ENCODE measurements at places on chromosomes 7 and 10.

GRCh38 chr10:71561003-71561574, 158.5 kb downstream of the C10orf105 start:
- DNase-seq = no peak

GRCh38 chr10:129411393-129411705, 55.7 kb upstream of the MGMT start:
- DNase-seq = no peak

GRCh38 chr10:61159253-61159652, 215.3 kb upstream of the RHOBTB1 start:
- DNase-seq = no peak

DNA sequence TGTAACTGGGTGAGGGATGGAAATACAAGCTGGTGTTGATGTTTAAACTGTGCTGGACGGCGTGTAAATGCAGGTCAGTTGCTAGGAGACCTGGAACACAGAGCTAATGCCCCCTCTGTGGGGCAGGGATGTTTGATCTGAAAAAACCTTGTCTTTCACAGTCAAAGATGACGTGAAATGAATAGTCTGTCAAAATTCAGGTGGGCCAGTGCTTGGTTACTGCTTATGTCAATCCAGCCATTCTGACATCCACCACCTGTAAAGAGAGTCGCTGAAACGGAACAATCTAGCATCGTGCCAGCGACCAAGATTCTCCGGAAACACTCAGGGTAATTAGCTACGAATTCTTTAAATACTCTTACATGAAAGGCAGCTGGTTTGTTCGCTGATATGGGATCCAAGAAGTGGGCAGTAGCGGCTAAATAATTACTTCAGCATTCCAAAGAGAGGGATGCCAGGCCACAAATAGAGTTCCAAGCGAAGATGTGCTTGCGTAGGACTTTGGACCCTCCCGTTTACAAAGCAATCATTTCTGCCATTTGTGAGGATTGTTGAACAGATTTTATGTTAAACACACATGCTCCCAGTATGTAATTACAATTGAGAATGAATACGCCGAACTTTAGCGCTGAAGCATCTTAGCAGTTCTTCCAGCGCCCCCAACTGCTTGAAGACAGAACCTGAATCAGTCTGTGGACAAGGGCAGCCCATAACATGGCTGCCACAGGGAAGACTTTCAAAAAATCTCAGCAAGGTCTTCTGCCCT, 7.3 kb upstream of the ASB4 start:
- no peak for DNase-seq

DNA sequence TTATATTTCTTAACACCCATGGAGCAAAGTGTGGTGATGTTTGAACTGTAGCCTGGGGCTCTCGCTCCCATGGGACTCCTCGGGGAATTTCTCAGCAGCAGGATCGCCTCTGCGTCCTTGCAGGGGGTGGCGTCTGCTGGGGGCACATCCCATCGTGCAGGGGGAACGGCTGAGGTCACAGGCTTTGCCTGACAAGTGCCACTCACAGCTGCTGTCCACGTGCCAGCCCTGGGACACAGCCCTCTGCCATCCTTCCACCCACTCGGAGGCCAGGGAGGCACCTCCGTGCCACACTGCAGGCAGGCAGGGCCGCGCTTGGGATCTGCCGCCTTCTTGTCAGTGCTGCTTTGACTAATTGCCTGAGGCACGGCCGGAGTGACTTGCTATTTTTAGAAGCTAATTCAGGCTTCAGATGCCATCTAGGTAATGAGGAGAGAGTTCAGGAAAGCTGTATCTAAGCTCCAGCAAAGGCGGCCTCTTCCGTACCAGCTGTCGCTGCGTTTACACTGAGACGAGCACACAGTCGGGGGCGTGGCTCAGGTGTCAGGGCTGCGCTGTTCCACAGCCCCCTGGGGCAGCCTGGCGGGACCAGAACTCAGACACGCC, 45.7 kb downstream of the PITRM1 start:
- DNase-seq = no peak

GRCh38 chr10:101217450-101218281, 11.6 kb downstream of the LBX1 start:
- DNase-seq = no peak

DNA sequence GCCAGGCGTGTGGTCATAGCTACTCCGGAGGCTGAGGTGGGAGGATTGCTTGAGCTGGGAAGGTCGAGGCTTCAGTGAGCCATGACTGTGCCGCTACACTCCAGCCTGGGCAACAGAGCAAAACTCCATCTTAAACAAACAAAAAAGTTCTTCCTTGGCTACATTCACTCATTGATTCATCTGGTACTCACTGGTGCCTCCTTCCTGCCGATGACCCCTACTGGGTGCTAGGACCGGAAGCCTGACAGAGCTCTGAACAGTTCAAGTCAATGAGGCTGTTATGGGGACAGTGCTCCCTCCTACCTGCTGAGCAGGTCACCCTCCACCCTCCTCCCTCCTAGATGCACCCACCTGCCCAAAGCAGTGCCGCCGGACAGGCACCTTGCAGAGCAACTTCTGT, 4.9 kb downstream of the PCOLCE start:
- no peak for DNase-seq

- no peak for DNase-seq
Observed at GRCh38 chr7:148738737-148739535, 40.2 kb downstream of the CUL1 start.

DNA sequence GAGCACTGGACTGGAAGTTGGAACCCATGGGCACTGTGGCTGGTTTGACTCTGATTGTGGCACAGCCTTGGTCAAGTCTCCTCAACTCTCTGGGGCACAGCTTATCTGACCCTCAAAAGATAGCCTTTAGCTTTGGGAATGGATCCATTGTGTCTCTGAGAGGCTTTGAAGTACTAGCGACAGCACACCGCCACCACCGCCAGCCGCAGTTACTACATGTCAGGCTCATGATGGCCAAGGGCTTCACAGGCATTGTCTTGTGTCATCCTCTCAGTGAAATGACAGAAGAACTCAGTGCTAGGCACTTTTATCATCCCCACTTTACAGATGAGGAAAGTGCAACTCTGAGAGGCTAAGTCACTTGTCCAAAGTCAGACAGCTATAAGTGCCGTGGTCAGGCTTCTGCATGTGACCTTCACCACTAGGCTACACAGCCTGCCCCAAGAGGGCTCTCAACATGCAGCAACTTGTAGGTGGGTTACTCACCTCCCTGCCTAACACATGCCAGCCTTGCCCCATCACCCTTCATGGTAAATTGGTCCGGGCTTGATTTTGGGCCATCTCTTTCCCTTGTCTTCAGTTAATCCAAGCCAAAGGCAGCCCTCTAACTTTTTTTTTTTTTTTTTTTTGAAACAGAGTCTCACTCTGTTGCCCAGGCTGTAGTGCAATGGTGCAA, 44.1 kb downstream of the C10orf105 start:
- no peak for DNase-seq

GRCh38 chr10:124705817-124706461, 38.2 kb downstream of the FAM53B start:
- DNase-seq = no peak

DNA sequence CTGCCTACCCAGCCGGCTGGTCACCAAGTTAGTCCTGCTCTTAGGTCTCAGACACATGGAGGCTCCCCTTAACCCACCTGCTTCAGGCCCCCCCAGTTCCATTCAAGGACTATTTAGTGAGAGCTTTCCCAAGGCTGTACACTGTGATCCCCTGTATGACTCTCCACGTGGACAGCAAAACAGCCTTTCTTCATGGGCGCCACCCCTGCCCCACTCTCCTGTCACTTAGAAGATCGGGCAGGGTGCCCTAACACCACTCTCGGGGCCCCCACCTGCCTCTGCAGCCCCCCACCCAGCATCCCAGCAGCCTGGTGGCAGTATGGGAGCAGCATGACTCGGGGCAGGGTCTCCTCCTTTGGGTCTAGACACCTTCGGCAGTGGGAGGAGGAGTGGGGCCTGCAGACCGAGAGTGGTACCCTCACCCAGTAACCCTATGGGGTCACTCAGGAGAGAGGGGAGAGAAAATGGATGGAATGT, 116.6 kb downstream of the PTPN20 start:
- no peak for DNase-seq

- no peak for DNase-seq
Observed at GRCh38 chr7:134485203-134485602, 26.3 kb upstream of the AKR1B1 start.

DNA sequence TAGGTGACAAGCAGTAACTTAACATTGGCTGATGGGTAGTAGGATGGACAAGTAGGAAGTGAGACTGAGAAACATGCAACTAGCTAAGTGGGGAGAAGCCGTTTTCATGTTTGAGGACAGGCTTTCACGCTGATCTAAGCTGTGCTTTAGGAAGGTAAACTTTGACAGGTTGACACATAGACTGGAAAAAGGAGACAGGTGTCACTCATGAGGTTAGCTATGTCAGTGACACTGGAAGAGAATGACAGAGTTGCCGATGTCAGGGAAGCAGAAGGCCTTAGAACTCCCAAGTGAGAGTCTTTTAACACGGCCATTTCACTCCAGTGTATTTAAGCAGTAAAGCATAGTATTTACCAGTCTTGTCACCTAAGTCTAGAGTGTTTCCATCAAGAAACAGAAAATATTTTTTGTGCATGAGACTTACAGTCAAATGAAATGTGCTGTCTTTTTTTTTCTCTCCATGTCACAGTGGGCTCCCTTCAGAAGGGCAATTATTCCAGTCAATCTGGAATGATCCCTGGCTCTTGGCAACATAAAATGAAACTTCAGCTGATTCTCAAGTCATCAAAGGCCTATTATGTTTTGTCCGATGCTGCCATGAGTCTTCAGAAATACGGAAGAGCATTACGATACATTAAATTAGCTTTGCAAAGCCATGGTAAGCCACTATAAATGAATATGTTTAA, 20.6 kb downstream of the EDRF1 start:
- DNase-seq = no peak

GRCh38 chr10:61869774-61870525, 31.5 kb upstream of the ARID5B start:
- no peak for DNase-seq

GRCh38 chr10:69885379-69886013, 83.8 kb downstream of the COL13A1 start:
- no peak for DNase-seq

DNA sequence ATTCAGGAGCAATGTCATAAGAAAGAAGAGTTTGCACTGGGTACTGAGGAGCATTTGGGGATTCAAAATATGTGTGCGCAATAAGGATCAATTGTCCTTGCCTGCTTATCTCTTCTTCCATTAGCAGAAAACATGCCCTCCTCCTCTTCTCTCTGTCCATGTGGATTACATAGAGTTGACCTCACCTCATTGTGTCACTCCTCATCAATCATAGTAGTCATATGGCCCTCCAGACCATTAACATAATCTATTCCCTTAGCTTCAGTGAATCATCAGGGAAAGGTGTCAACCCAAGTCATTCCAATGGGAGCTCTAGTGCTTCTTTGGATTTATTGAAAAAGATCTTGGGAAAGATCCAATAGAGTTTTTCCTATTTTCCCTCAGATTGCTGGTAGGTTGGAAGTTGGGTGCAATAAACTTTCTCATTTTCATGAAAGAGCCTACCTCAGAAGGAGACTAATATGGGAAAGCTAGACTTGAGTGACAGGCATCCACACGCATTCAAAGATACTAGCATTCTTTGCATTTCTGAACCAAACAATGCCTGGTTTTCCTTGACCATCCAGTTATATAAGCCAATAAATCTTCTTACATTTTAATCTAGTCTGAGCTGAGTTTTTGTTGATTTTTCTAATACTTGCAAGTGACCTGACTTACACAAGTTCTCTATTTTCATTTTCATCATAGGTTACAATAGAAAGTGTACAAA, 71.5 kb upstream of the FAM13C start:
- DNase-seq = no peak

DNA sequence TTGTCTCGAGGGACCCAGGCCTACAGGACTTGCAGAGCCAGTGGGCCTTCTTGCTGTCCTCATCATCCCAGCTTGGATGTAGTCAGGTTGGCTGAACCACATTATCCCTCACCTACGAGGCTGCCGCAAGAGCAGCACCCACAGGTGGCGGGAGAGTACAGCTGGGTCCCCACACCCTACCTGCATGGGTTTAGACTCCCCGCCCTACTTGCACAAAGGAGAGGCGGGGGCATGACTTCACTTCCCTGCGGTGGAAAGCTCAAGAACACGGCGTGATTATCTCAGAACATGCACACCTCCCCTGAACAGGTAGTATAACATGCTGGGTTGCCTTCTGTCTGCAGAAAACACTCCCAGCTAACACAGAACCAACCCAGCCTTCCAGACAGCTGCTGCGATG, 57.5 kb downstream of the CTBP2 start:
- no peak for DNase-seq

DNA sequence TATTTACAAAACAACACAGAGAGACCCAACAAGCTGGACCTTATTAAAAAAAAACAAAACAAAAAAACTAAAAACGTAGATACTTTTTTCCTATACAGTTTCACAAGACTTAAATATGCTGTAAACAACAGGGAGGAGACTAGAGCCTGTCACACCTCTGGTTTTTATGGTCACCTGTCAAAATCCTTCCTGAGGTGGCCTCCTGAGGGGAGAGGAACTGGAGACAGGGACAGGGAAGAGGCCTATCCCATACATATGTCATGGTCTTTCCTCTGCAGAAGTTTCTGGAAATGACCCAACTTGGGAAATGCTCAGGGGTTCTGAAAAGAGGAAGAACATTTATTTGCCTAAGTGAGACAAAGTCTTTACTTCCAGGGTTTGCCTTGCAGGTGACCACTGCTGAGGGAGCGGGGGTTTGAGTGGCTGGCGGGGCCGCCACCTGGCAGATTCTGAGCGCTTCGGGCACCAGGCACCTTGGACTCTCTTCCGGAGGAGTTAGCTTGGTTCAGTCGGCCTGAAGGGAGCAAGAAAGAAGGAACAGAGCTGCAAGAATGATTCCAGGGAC, 18.3 kb downstream of the CPA1 start:
- no peak for DNase-seq

GRCh38 chr7:136134503-136134902, 157.3 kb upstream of the MTPN start:
- no peak for DNase-seq

DNA sequence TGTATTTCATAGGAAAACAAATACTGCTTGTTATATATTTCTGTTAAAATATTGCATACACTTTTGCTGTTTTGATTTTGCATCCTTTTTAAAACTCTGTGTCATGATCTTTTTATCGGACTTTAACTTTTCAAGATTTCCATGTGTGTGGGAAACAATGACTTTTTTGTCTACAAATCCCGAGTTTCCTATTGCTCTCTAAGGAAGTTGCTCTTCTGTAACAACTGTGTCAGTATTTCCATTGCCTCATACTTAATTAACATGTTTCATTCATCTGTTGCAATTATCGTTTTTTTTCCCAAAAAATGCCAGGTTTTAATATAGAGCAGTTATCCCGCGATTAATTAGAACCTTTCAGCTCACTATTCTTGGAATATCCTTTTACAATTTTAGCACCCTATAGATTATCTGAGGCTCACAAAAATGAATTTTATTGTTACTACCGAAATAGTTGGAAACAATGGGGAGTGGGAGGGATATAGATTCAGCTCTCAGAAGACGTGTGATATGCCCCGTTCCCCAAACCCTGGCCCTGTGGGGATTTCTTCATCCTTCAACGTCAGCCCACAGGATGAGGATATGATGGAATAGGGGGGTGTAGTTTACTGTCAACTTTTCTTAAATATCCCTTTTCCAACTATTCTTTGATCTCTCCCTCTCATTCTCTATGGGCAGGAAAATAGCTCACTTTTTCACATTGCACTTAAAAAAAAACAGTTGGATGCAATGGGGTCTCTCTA, 297.6 kb upstream of the IGFBP3 start:
- DNase-seq = no peak

Data from effector memory CD4-positive, alpha-beta T cell (primary cell).